ENCODE measurements at places on chromosomes 3 and 15. TPM values are rescaled to one million over a fixed set of nuclear protein-coding genes. Genes with fewer than 3 reads are reported as not detected.
A peak's percentile ranks its signal among the peaks of the same experiment; 100 is the strongest.

Gene MESP2
- 0.19 TPM for polyA plus RNA-seq

- DNase-seq, result no peak
These were observed 1.6 kb upstream of the DNAJB8 start for GRCh38 chr3:128468285-128468790.

Gene ZDHHC23
- 18.6 TPM for polyA plus RNA-seq

Gene ATP11B
- polyA plus RNA-seq, result 17.6 TPM

- peak; percentile 67 for DNase-seq
These were observed 755 bp downstream of the PTPN9 start for GRCh38 chr15:75578173-75578947.

DNA sequence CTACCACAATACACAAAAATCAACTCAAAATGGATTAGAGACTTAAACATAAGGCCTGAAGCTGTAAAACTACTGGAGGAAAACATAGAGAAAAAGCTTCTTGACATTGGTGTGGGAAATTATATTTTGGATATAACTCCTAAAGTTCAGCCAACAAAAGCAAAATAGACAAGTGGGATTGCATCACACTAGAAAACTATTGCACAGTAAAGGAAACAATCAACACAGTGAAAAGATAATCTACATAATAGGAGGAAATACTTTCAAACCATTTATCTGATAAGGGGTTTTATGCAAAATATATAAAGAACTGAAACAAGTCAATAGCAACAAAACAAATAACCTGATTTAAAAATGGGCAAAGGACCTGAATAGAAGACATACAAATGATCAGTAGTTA is 37.6 kb upstream of the TP63 start:
- no peak for DNase-seq

- no peak for DNase-seq
These were observed 5.8 kb downstream of the HEXA start for GRCh38 chr15:72369964-72370363.

Gene ANKDD1A
- 2.7 TPM for polyA plus RNA-seq

Gene TMEM212
- not detected for polyA plus RNA-seq

DNA sequence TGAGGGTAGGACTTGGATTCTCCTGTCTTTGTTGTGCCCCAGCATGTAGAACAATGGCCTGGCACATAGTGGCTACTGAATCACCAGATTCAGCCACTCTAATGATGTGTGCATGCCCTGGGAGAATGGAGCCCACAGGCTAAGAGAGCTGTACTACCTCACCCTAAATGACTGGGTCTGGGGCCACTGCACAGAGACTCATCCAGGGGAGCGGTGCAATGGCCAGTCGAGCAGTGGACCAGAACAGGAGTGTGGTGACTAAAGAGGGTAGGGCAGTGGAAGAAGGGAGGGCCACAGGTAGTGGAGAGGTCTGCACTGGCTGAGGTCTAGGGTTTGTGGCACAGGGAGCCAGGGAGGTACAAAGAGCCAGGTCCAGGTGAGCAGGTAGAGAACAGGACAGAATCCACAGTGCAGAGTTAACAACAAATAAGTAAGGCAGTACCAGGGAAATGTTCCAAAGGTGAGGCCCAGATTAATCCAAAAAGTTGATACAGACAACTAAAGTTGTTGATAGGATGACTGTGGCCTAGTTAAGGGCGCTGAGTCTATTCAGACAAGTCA is 142.7 kb upstream of the ATP11B start:
- no peak for DNase-seq

- DNase-seq, result no peak
These were observed 9.0 kb downstream of the HCLS1 start for GRCh38 chr3:121651684-121652083.

DNA sequence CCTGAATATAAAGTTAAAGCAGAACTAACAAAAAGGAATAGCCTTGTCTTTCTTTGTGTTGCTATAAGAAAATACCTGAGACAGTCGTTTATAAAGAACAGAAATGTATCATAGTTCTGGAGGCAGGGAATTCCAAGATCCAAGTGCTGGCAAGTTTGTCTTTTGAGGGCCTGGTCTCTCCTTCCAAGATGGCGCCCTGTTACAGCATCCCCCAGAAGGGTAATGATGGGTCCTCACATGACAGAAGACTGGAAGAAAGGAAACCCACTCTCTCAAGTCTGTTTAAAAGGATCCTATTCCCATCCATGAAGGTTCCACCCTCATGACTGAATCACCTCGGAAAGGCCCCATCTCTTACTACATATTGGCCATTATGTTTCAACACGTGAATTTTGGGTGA is 435.1 kb downstream of the MAGI1 start:
- DNase-seq, result no peak

DNA sequence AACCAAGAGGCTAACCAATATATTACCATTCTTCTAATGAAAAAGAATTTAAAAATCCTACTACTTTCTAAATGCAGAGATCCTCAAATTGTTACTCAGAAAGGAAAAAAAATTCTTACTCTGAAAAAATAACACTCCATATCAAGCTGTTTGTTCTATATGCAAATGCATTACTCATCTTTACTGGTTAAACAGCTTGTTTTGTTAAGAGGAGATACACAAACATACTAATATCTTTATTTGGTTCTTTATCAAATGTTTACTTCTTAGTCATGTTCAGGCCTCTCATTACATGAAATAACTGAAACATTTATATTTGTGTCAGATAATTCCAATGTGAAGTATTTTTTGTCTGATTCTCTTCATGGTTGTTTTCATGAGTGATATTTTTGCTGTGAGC is 146.8 kb downstream of the PCCB start:
- DNase-seq, result no peak

DNA sequence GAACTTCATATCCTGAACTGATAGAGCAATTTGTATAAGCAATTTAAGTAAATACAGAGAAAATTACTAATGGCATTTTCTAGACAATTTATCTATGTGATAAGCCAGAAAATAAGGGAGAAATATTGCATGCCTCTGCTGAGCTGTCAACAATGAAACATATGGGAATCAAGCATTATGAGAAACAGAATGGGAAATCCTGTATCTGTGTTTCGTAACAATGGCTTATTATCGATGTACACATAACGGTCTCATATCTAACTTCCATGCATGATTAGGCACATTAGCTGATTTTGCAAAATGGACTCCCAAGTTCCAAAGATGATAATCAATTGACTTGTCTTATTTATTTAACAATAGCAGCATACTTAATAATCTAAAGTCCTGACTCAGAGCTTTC is 30.4 kb upstream of the KCNMB2 start:
- no peak for DNase-seq

Gene GABRB3
- polyA plus RNA-seq, result 0.07 TPM

DNA sequence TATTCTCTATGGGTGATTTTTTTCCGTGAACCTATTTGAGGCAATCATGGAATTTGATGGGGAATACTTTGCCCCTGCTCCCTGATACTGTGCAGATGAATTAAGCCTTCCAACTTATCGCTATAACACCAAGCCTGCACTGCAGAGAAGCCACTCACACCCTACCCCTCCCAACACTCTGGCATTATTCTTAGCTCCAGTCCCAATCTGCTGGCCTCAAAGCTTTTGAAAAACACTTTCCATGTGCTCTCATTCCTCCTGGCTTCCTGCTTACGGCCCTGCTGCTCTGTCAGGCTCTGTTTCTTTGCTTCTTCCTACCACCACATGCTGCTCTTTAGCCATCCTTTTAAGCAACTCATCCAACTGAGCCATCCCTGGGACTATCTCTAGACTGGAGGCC is 327.8 kb upstream of the SLCO3A1 start:
- no peak for DNase-seq

Gene RSRC1
- polyA plus RNA-seq, result 7.4 TPM

DNA sequence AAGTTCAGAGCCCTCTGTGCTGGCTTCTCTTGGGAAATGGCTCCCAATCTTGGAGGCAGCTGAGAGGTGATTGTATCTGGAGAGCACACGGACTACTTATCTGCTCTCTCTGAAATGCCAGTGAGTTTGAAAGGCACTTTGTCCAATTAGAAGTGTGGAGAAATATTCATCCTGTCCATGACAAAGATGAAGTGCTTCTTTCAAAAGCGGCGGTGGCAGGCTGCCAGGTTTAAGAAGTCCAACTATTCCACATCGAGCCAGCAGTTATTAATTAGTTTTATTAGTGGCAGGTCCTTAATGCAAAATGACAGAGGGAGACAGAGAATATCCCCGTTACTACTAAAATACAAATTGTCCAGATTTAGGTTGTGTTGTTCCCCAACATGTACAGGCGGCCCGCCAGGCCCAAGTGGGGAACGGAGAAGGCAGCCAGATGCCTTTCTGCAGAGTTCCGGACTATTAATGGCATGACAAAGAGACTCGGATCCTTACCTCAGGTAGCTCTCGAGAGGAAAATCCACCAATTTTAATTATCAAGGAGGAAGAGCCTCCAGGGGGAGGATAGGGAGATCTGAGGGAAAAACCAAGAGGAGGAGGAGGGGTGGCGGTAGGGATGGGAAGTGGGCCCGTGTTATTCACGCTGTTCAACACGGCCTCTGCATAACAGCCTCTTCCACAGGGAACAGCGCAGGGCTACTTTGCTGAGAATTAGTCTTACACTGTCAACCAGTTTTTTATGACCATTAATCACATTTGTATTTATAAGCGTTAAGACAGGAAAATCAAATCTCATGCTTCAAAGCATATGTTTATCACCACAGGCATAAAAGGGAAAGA is 42.0 kb downstream of the RORA start:
- no peak for DNase-seq

Gene C3orf20
- 0.12 TPM for polyA plus RNA-seq

Gene CACNA2D2
- polyA plus RNA-seq, result 0.66 TPM

DNA sequence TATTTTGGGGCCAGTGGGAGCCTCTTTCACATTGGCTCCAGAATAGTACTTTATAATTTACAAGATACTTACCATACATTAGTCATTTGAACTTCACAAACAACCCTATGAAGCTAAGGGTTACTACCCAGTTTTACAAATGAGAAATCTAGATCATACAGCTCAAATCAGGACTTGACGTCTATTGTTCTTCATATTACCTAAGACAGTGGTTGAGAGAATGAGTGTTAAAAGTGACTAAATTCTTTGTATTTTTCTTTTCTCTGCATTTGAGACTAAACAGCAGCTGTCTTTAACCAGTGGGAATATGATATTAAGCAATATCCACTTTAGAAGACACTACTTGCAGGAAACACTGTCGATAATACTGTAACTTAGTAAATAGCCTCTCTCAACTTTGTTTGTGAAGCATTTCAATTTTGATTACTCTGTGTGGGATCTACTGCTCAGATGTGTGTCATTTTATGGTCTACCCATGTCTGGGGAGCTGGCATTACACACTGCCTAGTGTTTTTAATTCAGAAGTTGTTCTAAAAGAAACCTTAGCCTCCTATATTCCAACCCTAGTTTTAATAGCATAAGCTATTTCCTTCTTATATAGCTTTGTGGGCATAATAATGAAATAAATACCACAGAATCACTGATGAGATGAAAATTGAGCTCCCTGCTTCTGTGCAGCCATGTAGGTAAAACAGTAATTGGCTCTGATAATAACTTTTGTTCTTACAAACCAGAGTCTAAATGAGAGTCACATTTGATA is 45.9 kb downstream of the IQCH start:
- DNase-seq, result no peak

Gene HCN4
- not detected for polyA plus RNA-seq

DNA sequence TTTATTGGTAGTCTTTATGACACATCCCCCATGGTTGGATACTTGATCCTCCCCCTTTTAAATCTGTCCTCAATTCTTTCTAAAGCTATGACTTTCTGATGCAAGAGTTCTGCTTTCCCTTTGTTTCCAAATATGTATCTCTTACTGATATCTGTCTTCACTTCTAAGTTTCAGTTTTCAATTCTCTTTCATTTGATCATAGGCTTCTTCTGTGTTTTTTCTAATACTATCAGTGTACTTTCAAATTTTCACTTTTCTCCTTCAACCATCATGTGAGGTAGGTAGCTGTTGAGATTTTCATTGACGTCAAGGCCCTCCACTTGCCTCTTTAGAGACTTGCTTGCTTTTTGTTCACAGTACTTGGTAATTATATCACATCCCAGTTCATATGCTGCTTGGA is 436.5 kb downstream of the CNTN4 start:
- no peak for DNase-seq

DNA sequence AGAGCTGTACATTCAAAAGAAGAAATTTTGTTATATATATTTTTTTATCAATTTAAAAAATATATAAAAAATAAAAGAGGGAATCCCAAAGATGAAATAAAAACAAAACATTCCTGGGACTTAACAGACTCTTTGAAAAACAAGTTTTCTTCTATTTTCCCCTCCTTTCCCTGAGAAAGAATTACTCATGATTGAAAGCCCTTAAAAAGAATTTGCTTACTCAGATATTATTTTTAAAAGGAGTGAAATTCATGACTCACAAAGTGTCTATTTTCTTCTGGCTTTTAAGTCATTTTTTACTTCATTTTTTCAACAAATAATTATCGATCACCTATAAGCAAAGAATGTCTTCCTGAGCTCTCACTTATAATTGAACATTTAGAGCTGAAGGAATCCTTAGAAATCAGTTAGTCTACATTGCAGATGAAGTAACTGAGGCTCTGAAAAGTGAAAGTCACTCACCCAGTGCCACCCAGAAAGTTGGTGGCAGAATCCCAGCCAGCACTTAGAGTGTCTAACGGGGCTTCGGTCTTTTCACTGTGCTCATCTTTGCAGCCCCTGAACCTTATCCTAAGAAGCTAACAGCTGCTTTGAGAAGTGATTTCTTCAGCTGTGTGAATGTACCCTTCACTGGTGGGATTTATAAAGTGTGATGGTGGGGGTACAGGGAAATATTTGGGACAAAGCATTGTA is 42.5 kb upstream of the NUDT16 start:
- no peak for DNase-seq

DNA sequence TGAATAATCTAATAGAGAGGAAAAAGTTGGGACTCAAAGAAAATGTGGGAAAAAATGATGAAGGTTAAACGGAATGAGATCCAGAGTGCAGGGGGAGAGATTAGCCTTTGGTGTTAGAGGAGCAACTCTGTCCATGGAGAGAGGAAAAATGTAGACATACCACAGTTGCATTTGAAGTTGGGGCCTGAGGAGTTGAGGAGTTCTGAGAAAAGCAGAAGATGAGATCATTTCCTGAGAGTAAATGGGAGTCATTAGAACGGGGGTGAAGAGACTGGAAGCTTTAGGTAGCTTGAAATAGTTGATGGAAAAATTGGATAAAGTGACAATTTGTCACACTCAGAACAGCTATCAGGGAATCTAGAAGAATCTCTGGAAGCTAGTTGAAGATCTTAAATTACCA is 7.3 kb downstream of the CCR5AS start:
- no peak for DNase-seq

Gene CELSR3
- polyA plus RNA-seq, result 2.4 TPM

DNA sequence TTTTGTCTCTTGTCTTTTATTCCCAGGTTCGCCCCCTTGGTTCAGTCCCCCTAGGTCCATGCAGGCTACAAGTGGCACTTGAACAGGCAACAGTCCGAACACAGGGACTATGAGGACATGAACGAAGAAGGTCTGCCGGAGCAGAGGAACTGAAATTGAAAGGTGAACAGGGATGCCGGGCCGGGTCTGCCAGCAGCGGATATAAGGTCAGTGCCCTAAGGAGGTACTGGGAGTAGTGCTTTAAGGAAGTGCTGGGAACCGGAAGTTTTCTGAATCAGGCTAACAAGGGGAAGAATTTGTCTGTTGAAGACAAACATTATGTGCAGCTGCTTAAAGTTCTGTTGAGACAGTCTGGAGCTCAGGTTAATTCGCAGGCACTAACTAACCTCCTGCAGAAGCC is 46.8 kb downstream of the LSM3 start:
- no peak for DNase-seq

Gene JAGN1
- polyA plus RNA-seq, result 20.4 TPM
